Activated naive CD4-positive, alpha-beta T cell treated with anti-CD3 and anti-CD28 coated beads, Interleukin-2, amount 50 U/mL, for 72 hours (primary cell): ENCODE measurements at places on chromosomes 4 and X. TPM values are rescaled to one million over a fixed set of nuclear protein-coding genes. Genes with fewer than 3 reads are reported as not detected.
A peak's percentile ranks its signal among the peaks of the same experiment; 100 is the strongest.

DNA sequence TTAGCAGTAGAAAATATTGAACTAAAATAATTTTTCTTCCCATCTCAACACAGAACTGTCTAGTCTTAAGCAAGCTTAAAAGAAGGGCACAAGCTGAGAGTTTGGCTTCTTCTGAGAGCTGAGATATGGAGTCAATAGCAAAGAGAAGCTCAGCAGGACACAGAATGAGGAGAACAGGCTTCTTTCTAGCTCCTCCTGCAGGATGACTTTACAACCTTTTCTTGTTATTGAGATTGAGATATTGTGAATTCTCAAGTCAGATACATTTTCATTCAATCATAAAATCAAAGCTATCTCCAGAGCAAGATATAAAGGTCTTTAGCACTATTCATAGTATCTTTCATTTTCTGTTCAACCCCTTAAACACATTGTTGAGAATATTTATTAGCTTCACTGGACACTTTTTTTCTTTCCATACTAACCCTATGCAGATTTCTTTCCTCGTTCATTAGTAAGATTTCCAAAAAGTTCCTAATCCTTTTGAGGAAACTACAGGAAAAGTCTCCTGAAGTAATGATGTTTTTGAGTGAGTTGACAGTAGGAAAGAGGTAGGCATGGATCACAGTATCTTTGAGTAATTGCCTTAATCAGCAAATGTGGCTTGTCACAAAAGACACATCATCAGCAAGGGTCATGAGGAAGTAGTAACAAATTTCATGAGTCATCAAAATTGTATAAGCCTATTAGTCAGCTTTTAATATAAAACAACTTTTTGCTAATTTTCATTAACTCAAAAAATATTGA lies 17.8 kb upstream of the CXCL3 start:
- DNase-seq, result no peak

- DNase-seq, result no peak
Measured at GRCh38 chr4:93788712-93789111, 39.8 kb upstream of the ATOH1 start.

DNA sequence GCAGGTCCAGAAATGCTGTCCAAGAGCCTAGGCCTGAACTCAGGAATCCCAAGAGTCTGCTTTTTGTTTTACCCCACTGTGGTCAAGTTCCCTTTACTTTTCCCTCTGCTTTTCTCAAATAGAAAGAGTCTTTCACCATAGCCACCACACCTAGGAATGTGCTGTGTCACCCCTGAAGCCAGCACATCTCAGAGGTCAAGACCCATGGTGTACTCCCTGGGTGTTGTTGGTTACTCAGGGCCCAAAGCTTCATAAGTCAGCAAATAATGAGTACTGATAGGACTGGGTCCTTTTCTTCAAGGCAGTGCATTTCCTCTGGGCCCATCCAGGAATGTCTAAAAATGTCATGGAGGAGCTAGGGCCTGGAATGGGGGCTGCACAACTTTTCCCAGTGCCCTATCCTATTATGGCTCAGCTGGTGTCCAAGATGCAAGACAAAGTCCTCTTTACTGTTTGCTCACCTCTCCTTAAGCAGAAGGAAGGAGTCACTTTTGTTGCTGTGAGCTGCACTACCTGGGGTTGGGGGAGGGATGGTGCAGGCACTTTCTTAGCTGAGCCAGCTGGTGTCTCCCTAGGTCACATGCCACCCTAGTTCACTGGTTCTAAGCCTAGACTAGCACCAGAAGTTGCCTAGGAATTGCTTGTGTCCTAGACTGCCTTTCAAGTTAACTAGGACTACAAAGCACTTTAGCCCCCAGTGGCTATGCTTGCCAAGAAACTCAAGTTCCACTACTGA lies 62.4 kb upstream of the RXFP1 start:
- DNase-seq, result no peak

DNA sequence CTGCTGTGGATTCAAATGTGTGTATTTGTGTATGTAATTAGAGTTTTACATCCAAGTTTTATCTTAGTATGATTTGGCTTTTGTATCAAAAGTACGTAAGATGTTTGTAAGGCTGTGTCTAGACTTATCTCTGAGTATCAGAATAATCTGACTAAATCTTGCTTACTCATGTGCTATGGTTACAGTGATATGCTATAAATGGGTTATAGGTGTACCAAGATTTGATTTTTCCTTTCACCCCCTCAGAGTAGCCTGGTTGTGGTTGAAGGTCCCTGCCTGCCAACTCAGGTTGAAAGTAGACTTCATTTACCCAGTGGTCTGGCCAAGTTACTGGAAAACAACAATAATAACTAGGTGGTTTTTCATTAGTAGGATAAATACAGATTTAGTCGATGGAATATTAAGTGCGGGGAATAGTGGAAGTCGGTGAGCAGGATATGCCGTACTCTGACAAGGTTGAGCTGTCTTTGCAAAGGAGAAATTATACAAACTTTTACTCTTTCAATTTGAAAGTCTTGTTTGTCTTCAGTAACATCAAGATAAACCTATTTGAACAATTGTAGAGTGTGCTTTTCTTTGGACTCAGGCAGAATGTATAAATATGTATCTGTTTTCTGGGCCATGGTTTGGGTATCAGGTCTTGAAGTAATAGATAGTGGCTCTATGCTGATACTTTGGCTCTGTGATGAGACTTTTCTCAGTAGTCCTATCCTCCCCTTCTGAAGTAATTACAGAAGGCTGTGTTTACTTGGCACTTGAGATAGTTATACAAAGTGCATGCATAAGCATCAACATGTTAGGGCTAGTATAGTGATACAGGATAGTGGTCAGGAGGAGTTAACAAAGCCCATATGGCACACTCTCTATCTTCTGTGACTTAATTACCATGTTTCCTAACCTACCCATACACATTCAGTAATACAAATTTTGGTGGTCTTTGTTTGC lies 23.7 kb downstream of the BMP2K start:
- DNase-seq, result no peak

GRCh38 chrX:20140420-20140819 lies 1.2 kb downstream of the EIF1AX start:
- DNase-seq, result no peak

GRCh38 chr4:2745981-2746806 lies 9.9 kb downstream of the TNIP2 start:
- peak; percentile 97 for DNase-seq

DNA sequence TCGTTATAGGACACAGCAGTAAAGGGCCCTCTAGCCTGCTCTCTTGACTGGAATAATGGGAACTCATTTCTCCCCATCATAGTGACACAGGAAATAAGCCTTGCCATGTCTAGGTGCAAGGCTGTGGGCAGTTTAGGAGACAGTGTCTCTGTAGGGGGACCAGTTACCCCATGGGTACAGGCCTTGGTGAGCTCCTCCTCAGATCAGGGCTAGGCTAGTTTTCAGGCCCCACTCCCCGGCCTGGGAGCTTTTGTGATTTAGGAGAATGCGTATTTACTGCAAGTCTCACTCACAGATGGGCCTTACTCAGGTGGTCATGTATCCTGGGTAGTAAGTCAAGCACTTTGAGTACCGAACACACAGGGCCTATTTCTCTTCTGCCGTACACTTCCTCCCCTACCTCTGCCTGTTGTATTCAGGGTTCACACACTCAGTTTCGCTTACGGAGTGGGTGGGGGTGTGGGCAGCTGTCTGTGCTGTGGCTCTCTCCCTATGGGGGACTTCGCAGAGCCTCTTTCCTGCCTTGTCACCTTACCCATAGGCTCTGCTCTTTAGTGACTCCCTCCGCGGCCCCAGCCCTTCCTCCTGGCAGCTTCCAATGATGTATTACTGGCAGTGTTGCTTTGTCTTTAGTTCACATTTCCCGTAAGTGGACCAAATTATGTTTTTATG lies 34.2 kb downstream of the FAM193A start:
- DNase-seq, result peak; percentile 65

GRCh38 chr4:1235381-1236102 lies 13.4 kb downstream of the CTBP1 start:
- DNase-seq, result no peak

DNA sequence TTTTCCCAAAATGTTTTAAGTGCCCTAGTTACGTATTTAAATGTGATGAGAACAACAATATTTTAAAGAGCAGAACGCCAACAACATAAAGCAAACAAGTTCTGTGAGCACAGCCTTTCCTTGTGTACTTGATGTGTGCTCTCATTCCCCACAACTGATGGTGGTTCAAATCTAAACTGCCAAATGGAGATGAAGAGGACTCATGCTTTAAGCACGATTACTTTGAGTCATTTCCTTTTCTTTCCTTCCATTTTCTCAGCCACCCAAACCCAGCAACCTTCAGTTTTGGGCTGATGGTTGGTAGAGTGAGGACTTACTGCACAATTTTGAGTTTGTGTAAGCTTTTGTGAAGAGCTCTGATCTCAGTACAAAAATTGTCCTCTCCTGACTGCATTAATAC lies 1.7 kb downstream of the NSD2 start:
- DNase-seq, result peak; percentile 56

DNA sequence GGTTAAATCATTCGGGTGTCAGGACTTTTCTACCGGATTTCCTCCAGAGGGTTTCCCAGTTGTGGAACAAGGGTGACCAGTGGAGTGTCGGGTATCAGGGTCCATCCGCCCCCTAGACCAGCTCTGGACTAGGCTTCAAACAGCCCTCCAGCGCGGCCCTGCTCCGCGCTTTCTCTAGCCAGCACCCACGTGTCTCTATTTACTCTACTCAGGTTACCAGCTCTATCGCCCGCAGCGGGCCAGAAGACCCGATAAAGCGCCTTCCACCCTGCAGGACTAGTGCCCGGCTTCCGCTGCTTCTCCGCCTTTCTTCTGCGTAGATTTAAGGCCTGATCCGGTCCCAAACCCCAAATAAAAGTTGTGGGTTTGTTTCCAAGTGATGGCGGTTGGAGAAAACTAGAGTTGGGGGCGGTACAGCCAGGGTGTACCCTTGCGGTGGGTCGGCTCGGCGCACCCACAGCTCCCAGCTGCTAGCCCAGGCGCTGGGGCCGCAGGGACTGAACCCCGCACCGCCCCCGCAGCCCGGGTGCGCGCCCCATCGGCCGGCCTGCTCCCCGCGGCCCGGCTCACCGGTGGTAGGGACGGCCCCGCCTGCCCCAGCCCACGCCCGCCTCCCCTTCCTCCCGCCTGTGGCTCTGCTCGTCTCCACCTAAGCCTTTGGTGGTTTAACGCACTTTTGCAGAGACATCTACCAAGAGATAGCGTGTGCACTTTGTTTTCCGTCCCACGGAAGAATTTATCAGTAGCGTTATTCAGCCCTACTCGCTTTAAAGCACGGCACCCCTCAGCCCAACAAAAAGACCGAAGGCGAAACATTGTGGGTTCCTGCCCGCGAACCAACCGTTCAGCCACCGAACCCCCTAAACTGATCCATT lies 2.1 kb downstream of the LEF1 start:
- DNase-seq, result peak; percentile 88

DNA sequence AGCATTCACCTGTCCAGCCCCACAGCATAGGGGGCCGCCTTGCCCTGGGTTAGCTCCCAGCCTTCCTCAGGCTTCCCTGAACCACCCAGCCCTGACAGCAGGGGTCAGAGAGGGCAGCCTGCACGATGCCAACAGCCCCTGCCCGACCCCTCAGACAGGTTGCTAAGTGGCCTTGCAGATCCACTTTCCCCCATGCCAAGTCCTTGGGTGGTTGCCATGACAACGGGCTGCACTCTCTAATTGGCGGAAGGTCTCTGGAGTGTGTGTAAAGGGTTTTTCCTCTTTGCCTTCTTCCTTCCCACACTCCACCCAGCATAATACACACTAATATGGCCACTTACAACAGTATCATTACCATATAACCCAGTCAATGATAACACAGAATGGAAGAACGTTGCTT lies 99.6 kb upstream of the AFAP1 start:
- DNase-seq, result no peak

Gene FAM149A
- total RNA-seq, result 0.97 TPM

Gene IL13RA2
- not detected for total RNA-seq
